ENCODE measurements at places on chromosomes 2 and 18.

DNA sequence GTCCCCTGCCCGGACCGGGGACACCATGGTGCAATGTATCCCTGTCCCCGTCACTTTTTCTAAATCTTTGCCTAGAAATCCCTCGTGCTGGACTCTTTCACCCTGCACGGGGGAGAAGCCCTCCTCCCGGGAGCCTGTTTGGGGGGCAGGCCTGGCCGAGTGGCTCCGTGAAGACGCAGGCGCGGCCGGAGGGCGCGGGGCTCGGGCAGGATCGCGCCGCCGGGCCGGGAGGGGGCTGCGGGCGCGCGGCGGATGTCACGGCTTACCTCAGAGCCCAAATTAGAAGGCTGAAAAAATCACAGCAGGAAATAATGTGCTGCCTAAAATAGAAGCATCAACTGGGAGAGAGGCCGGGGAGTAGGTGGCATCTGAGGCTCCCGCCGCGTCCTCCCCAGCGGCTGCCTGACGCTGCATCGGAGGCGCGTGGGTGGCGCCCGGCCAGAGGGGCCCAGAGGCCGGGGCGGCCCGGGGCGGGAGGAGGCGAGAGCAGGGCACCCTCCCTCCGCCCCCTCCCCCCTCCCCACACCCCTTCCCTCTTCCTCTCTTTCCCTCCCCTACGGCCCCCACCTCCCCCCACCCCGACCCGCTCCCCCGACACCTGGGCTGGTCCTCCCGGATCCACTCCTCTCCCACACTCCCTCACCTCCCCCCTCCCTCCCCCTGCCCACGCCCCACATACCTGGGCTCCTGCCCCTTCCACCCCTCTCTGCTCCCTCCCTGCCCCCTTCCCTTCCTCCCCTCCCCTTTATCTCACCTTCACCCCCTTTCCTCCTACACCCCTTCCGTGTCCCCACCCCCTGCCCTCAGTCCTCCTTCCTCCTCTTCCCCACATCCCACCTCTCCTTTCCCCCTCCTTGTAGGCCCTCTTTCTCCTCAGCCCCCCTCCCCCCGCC, 51.9 kb downstream of the SLC4A1AP start:
- DNase-seq: peak; percentile 37

DNA sequence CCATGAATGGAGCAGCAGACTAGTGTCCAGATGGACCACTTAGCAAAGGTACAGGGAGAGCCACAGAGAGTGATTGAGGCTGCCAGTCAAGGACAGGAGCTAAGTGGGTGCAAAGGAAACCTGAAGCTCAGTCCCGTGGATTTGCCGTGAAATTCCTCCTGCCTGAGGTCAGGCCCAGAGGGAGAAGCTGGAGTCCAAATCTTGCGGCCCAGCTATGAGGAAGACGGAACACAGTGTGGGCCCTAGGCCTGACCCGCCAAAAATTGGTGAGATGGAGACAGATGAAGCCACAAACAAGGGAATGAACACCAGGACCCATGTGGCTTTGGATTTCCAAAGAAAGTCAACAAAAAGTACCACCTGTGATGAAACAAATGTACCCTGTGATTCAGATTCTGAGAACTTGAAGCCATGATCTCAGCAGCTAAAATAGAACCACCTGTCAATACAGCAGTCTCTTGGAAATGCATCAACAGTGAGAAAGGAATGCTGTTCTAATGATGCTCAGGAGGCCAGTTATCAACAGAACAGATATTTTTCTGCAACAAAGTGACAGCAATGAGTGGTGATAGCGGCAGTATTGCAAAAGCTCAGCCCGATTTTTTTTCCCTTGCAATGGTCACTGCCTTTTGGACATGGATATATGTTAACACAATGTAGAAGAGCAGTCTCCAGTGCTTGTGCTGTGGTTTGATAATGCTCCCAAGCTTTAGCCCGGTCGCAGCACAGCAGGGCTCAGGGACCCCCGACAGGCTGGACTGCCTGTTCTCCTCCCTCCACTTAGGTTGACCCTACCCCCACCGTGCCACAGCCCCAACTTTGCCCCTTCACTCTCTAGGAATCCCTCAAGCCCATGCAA, 10.7 kb downstream of the COL6A3 start:
- no peak for DNase-seq

- DNase-seq: no peak
Measured at GRCh38 chr18:44130376-44130942, 550.2 kb upstream of the SETBP1 start.

DNA sequence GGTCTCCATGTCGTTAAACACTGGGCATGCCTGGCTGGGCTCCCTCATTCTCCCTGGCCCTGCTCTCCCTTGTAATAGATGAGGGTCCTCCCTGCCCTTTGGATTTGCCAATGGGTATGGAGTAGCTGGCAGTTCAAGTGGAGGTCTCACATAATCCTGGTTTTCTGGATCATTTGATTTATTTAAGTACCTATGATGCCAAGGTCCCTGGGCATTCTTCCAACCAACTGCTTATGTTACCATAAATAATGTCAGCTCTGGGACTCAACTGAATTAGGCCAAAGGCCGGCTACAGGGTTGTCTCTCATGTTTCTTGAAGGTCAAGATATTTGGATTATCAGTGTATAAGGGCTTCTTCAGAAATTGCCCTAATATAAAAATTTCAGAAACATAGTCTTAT, 104.9 kb upstream of the LYPD6 start:
- DNase-seq: no peak

DNA sequence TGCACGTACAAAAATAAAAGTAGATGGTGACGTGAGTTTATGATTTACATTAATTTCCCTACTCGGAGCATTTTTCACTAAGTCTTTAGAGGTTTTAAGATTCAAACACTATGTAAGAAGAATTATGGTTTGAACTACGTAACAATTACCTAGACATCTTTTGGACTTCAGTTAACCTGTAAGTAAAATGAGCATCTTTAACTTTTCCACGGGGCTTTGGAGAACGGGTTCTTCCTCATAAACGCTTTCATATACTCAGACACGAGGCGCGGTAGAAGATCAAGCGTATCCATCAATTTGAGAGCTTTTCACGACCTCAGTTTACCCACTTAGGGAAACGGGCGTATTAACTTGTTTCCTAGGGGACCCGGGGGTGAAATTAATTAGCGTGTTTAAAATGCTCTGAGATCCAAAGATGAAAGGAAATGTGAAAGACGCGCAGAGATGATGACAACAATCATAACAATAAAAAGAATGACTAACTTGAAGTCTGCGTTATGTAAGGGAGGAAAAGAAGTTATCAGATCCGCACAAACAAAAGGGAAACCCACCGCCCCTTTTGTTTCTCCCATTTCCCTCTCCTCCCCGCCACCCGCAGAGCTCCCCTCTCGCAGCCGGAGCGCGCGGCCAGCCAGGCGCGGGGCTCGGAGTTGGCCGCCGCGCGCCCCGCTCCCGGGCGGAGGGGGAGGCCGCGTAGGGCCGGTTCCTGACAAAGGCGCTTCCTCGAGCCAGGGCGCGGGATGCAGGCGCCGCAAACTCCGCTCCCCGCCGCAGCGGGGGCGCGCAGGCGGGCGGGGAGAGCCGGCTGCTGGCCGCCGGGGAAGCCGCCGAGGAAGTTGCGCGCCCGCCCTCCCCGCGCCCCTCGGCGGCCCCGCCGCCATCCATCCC, 807 bp downstream of the PELI1 start:
- DNase-seq: peak; percentile 16

DNA sequence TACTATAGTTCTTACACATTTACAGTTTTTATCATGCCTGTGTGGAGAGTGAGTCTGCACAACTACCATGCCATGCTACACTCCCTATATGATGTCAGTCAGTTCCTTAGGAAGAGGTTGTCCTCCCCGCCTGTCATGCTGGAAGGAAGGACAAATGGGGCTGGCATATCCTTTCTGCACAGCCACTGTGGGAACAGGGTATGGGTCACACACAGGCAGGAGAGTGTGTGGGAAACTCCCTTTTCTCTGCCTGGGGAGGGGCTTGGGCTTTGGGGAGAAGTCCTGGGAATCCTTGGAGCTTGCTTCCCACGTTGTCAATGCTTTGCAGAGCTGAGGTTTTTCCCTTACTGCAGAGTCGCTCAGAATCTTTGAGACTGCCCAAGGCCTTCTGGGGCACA, 232.1 kb downstream of the PRKCE start:
- DNase-seq: no peak

- no peak for DNase-seq
Measured at GRCh38 chr2:50872543-50872942, 159.4 kb downstream of the NRXN1 start.

DNA sequence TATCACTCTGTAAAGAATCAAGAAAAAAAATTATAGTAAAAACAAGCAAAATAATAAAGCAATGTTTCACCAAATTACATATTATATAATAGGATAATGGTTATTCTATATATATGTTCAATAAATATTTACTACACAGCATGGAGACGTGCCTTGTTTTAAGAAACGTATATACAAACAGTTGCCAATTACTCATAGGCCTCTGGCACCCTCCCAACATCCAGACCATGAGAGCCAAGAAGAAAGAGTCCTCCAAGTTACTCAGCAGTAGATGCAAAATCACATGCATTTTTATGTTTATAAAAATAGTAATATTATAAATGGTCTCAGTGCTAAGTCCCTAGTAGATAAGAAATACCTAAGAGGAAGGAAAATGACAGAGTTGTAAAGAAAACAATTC, 64.8 kb downstream of the REV1 start:
- no peak for DNase-seq

DNA sequence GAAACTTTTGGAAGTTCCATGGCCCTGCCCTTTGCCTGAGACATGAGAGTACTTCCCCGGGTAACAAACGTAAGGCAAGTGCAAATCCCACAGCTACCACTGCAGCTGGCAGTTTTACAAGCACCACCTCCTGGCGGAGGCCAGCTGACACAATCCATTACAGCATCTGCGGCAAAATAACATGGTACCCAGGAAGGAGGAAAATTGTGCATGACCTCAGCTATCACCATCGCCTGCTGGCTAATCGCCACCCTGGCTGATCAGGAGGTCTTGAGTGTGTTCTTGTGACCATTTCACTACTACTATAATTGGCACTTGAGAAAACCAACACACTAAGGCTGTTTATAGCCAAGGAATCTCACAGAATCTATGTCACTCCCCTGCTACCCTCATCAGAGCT, 71.7 kb upstream of the SERPINE2 start:
- DNase-seq: no peak

DNA sequence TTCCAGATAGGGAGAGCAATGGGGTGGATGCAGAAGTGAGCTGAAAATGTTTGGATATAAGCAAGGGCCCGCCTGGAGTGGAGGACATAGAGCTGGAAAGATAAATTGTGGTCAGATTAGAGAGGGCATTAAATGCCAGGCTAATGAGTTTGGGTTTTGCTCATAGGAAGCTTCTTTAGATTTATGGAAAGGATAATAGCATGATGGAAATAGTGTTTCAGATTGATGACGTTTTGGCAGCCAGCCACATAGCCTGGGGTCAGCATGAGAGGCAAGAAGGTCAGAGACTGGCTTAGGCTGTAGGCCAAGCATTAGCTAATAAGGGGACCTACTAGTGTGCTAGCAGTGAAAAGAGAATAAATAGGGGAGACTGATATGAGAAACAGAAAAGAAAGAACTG, 321.6 kb downstream of the STK39 start:
- DNase-seq: no peak

DNA sequence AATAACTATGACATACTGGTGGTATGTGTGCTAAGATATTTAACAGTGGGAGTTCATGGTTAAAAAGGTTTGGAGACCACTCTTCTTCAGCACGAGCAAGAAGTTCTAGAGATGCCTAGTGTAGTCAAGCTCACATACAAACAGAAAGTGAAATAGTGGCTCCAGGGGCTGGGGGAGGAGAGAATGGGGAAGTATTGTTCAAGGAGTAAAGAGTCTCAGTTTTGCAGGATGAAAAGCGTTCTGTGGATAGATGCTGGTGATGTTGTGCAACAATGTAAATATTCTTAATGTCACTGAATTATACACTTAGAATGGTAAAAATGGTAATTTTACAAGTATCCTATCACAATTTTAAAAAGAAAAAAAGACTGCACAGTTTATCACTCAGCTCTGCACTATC, 29.0 kb upstream of the EPAS1 start:
- DNase-seq: no peak

All from stimulated activated CD4-positive, alpha-beta T cell treated with anti-CD3 and anti-CD28 coated beads, Interleukin-2, amount 100 ng/mL, for 48 hours (primary cell).